ENCODE measurements at places on chromosomes 12 and 14.

- no peak for DNase-seq
These were observed 359.3 kb downstream of the BCL11B start for GRCh38 chr14:98912655-98913054.

DNA sequence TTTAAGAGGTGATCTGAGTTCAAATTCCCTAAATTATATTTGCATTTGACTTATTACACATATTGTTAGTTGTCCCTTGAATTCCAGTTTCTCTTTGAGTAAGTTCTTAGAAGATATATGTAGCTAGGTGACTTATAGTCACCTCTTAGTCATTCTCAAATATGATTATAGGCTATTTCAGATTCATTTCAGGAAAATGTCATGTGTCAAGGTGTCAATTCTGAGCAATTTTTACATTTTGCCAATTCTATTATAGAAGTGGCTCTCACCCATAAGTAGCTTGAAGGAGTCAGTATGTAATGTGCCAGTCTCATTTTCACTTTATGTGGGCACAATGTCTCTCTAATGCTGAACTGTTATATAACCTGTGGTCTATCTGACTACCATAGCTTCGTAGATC lies 623.4 kb downstream of the DIO2 start:
- DNase-seq: no peak

GRCh38 chr12:110349514-110350151 lies 53.9 kb downstream of the ANAPC7 start:
- DNase-seq: no peak

DNA sequence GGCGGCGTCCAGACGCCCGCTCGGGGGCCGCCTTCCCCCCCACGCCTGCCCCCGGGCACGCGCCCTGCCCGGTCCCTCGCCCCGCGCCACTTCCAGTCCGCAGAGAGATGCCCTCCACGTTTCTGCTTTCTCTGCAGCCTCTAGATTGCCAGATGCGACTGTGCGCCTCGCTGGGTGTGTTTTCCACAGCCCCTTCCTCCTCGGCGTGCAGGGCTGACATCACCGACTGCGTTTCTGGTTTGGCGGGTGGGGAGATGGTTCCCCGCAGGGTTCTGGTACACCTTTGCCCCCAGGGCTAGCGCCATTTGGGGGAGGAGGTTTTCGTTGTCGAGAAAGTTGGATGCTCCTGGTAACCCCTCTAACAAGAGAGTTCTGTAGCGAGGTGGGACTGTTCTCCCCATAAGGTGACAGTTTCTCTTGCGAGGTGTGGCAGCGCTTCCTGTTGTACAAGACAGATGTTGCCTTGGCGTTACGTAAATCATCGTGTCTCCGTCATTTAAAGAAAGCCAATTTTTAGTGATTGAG lies 1.5 kb downstream of the CALM1 start:
- no peak for DNase-seq

- peak; percentile 76 for DNase-seq
These were observed at the start of gene ZFYVE26 for GRCh38 chr14:67816326-67817002. ZFYVE26 (minus strand) TSS chr14:67816590; CDS start chr14:67815963, 627 bp downstream.

DNA sequence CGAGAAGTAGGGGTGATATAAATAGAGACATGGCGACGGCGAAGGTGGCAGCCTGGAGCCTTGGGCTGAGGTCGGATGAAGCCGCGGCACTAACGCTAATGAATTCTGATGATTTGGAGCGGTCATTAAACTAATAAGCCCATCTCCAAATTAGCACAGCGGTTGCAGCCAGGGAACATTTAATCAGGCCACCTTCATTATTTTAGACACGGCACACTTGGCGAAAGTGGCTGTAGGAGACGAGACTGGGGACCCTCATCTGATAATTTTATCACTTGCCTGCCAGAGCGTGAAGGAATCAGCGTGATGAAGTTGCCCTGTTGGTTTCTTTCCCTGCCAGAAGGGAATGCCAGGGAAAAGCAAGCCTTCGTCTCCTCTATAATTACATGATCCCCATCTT lies 664.3 kb upstream of the TBX3 start:
- DNase-seq: no peak

DNA sequence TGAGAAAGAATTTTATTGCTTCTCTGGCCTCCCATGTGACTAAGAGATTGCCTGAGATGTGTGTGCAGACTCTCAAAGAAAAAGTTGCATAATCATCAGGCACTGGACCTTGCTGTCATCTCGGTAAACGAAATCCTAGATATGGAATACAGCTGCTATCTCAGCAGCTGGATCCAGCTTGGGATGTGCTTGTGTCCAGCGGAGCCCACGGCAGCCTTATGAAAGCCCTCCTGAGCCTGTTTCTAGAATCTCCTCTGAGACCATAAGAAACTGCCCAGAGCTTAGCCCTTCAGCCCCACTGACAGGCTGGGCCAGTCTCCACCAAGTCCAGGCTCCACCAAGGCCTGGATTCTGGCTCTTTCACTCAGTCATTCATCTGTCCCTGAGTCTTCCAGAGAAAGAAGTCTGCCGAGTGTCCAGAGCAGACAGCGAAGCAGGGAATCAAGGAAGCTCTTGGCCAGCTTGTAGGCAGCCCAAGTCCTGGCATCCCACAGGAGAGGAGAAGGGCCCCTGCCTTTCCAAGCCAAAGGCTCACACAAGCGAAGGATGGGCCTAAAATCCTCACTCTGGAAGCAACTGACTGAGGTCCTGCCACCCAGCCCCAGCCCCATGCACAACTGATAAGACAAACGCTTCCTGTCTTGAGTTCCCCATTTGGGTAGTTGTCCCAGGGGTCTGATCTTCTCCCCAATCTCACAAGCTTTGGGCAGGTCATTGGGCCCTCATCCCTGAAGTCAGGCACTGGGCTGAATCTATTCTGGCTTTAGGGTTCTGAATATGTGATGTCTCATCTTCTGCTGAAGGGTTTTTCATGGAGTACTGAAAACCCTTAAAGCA lies 97.8 kb downstream of the SEC23A start:
- DNase-seq: no peak

DNA sequence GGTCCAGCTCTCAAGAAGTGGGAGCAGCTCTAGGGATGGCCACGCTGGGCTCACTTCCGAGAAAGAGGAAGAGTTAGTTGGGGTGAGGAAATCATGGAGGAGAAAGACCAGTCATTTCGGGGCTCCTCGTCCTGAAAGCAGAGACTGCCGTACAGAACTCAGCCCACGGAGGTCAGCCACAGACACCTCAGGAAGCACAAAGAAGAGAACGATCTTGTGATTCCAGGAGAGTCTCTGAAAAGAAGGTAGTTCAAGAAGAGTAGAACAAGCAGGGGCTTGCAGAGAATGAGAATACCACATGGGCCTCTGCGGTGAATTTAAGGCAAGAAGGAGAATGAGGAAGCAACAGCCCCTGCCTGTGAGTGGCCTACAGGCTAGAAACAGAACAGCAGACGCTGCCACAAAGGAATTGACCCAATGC lies 311.9 kb downstream of the CACNA1C start:
- DNase-seq: no peak

GRCh38 chr12:31853520-31853919 lies 105.7 kb upstream of the RESF1 start:
- no peak for DNase-seq

- no peak for DNase-seq
These were observed 109.1 kb downstream of the DYRK2 start for GRCh38 chr12:67757651-67758050.

- no peak for DNase-seq
These were observed 198.1 kb downstream of the KCNH5 start for GRCh38 chr14:62847168-62847567.

DNA sequence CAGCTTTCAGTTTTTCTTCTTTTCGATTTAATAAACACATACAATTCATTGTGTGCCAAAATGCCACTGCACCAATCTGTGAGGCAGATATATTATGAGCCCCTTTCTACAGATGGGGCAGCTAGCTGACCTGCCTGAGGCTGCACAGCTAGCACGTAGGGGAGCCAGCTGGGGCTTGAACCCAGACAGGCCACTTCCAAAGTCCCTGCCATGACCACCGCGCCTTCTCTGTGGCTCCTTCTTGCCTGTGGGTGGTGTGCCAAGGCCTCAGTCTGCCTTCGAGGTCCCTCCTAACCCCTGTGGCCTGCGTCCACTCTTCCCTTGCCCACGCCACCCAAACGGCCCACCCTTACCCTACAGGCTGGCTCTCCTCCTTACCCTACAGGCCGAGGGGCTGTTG lies 16.2 kb downstream of the FAM222A start:
- no peak for DNase-seq

DNA sequence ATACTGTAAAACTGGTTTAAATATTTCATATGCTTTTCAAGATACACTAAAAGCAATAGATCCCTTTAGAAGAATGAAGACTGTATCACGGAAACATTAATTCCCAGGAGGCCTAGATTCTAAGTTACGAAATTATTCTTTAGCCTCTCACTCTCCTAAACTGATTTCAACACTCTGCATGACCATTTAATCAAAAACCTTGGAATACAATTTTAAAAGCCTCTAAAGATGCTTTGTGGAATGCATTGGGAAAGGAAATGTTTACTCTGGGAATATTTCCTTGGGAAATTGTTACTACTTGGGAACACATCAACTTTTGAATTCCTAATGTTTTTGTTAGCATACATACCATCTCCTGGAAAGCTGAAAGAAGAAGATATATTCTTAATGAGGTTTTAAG lies 255.7 kb upstream of the FAR2 start:
- DNase-seq: peak; percentile 59

DNA sequence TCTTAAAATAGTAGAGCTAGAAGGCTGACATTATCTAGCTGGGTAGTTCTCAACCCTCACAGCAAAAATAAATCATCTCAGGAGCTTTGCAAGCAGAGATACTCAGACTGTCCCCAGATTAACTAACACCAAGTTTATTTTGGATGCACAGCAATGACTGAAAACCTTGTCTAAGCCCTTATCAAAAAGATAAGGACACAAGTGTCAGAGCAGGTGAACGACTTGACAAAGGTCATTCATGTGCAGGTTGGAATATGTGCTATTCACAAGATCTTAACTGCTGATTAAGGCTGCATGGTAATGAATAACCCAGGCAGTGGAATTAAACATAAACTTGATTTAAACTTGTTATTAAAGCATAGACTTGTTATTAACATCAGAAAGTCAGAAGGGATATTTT lies 246.6 kb downstream of the BTG1 start:
- DNase-seq: no peak

DNA sequence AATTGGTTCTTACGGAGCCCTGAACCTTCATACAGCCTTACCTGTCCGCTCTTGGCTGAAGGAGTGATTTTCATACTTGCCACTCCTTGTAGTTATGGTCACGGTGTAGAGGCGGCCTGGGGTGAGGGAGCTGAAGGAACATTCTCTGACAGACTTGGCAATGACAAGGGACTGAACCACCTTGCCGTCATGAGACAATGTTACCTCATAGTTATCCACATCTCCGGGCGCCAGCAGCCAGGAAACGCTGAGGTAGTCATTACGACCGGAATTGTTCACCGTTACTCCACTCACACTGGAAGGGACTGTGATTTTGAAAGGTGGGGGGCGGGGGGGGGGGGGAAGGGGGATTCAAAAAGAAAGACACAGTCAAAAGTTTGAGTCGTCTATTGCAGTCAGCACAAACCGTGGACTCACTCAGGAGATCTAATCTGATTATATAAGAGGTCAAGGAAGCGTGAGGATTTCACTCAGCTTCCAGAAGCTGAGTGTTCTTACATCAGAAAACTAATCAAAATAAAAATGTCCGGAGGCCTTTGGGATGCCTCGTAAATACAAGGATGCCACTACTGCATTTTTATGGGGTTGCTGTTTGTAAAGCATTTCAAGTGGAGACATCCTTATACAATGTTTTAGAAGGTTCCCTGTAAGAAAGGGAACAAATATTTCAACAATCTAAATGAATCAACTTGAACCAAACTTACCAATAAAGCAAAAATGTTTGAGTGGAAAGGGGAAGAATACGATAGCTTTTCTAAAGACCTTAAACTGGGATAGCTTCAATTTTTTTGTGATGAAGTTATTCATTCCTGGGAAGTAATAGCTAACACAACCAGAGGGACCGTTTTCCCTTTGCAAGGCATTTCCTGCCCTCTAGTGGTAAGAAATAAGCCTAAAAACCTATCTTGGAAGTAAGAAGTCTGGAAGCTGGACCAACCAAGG lies 60.6 kb downstream of the PTPRB start:
- peak; percentile 54 for DNase-seq

GRCh38 chr12:131533139-131533538 lies 177.8 kb upstream of the SFSWAP start:
- no peak for DNase-seq

DNA sequence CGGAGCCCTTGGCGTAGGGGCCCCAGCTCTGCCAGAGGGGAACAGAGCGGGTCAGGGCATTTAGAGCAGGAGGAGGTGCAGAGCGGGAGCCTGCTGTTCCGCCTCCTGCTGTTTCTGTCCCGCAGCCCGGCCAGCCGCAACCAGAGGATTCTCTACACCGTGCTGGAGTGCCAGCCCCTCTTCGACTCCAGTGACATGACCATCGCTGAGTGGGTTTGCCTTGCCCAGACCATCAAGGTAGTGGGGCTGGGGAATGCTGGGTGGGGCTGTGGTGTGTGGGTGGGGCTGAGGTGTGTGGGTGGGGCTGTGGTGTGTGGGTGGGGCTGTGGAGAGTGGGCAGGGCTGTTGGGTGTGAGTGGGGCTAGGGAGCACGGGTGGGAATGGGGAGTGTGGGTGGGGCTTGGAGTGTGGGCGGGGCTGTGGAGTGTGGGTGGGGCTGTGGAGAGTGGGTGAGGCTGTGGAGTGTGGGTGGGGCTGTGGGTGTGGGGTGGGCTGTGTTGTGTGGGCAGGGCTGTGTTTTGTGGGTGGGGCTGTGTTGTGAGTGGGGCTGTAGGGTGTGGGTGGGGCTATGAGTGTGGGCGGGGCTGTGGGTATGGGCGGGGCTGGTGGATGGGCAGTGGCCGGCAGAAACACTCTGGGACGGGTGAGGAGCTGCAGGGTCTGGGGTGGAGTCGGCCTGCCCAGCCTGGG lies 8.0 kb downstream of the ASPG start:
- no peak for DNase-seq

GRCh38 chr12:13853471-13853870 lies 127.9 kb downstream of the GRIN2B start:
- no peak for DNase-seq

- no peak for DNase-seq
These were observed 141.0 kb downstream of the SRGAP1 start for GRCh38 chr12:63985456-63985855.

DNA sequence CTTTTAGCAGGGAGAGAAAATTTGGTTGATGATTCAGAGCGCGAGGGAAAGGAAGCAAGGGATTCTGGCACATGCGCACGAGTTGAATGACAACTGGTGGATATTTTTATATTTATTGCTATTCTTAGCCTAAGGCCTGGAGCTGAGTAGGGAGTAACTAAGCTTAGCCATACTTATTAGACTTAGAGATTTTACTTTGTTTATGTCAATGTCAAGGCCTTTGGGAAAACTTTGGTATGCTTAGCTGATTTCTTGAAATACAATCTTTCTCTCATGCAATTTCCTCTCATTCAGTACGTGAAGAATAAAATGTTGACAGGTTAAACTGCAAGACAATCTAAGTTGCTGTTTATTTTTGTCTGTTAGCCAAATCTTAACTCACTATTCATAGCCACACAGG lies 101.1 kb downstream of the CRADD start:
- peak; percentile 94 for DNase-seq

Data from AG09319 (cell line).